ENCODE measurements at places on chromosomes 6 and 20.

GRCh38 chr20:516799-517198 lies 26.8 kb downstream of the CSNK2A1 start:
- DNase-seq = no peak

DNA sequence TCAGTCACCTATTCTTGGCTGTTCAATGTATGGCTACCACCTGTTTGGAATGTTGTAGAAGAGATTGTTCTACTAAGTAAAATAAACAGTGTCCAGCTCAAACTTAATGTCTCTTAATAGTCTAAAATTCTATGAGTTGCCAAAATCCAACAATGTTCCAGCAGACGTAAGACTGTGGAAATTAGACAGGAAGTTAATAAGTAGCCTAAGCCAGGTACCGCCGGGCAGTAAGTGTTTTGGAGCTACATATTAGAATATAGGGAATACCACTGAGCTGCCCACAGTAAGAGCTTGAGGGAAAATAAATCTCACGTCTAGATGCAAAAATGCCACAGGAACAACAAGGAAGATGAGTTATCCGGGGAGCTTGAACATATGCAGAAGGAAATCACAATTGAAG lies 7.8 kb upstream of the MANEA start:
- DNase-seq = no peak

DNA sequence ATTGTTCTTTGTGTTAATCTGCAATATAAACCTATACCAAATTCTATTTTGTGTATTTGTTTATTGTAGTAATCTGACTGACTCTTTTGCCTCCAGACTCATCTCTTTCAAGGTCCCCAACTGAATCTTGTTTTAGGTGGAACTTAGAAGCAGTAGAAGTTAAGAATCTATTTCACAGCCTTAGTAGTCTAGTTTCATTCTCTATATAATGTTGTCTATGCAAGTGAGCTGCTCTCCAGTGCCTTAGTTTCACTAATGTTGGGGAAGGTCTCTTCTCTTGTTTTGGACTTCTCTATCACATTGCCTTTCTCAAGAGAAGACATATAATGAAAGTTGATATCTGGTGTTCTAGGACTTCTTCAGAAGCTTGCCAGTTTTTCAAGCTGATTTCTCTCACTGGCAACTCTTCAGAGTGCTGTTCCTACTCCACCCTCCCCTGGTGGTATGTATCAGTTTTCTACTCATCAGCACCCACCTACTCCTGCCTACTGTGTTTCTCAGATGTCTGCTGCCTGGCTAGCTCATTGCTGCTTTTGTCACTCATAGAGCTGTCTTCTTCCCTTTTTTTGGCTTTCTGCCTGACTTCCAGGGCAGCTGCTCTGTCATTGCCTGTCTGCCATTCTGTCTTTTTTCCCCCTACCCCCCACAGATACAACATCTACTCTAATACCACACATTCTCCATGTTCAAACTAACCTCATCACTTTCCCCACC lies 82.1 kb downstream of the PTPRA start:
- DNase-seq = no peak

- DNase-seq = no peak
These were observed at the start of gene DAAM2 for GRCh38 chr6:39791850-39792539. Gene DAAM2, plus strand, starts transcription at chr6:39792376. Its CDS starts 63,927 bp downstream, at chr6:39856303.

GRCh38 chr20:13791540-13792459 lies 7.0 kb downstream of the NDUFAF5 start:
- no peak for DNase-seq

DNA sequence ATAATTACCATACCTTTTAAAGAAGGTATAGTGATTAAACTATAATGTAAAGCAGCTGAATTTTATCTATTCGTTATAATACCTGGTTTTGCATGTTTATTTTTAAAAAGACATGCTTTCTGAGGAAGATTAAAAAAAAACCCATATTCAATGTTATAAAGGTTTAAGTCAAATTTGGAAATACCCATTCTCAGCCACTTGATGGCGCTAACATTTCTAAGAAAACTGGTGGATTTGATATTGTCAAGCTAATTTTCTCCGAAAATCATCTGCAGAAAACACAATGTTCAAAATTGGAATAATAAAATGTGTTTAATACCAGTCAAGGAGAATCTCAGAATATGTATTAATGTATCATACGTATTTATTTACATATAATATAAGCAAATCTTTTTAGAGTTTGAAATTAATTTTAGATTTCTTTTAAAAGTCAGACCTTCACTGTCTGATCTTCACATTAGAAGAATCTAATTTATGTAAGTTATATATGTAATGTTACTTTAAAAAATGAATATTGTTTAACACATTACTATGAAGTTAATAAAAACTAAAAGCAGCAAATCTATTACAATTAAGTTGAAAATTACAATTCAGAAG lies 35.0 kb downstream of the SHPRH start:
- DNase-seq = no peak

GRCh38 chr6:80142586-80142985 lies 36.1 kb downstream of the BCKDHB start:
- no peak for DNase-seq

DNA sequence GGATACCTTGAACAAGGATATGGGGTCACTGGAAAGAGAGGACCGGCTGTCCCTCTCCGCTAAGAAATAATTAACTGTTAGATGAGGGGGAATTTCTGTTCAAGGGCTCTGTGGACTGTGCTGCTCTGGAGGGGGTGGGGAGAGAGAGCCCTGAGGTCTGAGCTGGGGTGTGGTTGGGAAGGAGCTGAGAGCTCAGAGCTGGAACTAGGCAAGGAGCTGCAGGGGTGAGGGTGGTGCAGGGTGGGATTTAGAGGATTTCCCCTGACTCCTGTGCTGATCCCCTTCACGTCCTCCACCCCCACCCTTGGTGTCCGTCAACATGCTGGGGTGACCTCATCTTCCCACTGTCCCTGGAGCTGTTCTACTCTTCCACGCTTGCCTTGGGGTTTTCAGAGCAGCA lies 52.5 kb downstream of the HLA-A start:
- no peak for DNase-seq

DNA sequence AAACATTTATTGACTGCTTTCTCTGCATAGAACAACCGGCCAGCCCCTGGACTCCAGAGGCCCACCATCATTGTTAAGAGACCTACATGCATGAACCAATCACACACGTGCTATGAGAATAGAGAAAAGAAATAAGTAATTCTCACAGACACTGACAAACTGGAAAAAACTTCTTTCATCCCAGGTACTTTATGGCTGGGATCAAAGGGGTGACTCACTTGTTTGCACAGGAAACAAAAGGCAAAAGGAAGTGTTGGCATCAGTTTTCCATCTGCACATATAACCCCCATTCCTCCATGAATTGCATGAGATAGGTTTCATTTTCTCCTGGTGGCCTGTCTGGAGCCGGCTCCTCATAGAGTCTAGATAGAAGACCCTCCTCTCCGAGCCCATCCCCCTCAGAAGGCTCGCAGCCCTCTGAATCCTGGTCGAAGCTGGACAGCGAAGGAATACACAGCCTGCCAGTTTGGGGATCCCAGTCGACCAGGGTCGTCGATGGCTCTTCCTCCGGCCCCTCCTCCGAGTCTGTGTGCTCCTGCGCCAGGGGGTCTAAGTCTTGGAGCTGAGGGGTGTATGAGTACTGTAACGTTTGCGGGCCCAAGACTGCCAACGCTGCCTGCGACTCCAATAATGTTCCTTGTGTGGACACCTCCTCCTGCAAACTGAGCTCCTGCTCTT lies 43.3 kb downstream of the IL20RA start:
- no peak for DNase-seq

GRCh38 chr6:15500078-15500740 lies 162.6 kb downstream of the DTNBP1 start:
- no peak for DNase-seq

GRCh38 chr6:160137989-160138835 lies 16.6 kb downstream of the SLC22A1 start:
- no peak for DNase-seq

DNA sequence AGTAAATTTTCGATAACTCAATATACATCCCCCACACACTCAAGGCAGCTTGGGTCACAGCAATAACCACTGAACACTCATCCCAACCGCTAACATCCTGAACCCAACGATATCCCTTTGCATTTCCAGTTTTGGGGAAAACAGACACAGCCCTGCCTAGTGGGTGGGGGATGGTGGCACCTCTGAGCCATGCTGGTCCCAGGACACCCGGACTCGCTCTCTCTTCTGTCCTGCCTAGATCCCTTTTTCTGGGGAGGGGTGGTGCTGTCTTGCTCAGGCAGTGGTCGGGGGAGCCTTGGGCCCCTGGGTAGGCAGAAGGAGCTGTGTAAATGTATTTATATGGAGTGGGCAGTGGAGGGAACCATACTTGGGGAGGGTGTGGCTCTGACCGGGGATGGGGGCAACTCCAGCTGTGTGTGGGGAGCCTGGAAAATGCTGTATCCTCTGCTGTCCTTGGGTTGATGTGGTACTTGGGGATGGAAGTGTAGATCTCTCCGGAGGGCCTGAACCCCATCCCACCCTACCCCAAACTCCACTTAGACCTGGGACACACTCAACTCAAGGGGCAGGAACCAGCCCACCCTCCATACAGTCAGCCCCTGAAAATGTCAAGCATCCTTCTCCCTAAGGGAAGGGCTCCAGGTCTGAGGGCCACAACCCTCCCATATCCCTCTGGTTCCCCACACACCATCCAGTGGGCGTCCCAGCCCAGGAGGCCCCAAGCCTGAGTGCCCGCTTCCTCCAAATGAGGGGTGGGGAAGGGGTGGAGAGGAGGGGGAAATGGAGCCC lies 23.7 kb upstream of the SLC22A7 start:
- no peak for DNase-seq

DNA sequence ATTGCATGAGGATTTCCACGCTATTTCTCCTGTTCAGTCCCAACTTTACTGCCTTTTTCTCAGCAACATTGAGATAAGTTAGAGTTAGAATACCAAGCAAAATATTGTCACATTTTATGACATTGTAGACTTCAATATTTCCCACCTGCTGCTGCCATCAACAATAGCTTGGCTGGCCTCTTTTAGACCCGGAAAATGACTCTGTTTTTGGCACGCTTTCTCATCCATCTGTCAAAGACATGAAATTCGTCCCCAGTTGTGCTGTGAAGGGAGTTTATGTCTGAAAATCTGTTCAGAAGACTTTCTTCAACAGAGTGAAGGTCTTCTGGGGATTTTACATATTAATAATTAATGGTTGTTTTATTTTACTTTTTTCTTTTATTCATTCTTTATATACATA lies 857.3 kb downstream of the FRK start:
- DNase-seq = no peak

DNA sequence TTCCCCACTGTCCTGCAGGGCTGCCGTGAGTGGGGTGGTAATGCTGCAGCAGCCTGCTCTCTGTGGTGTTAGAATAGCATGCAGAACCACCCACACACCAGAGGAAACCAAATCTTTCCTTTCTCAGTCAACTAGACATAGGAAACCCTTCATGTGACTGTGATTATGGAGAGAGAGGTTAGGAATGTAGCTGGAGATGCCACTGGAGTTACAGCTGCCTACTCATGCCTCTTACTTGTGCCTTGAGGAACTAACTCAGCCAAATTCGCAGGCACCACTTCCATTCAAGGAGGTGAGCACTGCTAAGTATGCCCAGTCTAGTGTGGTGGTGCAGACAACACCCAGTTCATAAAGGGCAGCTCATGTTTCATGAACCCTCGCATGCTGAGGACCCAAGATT lies 27.4 kb downstream of the MUC22 start:
- DNase-seq = no peak

GRCh38 chr20:48186447-48186846 lies 401.2 kb upstream of the SULF2 start:
- no peak for DNase-seq

DNA sequence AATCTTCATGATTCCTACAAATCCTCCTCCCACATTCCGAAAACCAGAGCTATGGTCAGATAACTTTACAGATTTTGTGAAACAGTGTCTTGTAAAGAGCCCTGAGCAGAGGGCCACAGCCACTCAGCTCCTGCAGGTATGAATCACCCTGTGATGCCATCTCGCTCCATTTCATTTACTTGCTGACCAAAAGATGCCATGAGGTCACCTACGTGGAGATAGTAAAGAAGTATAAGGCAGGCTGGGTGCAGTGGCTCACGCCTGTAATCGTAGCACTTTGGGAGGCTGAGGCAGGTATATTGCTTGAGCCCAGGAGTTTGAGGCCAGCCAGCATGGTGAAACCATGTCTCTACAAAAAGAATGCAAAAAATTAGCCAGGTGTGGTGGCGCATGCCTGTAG lies 30.9 kb downstream of the STK4 start:
- no peak for DNase-seq

DNA sequence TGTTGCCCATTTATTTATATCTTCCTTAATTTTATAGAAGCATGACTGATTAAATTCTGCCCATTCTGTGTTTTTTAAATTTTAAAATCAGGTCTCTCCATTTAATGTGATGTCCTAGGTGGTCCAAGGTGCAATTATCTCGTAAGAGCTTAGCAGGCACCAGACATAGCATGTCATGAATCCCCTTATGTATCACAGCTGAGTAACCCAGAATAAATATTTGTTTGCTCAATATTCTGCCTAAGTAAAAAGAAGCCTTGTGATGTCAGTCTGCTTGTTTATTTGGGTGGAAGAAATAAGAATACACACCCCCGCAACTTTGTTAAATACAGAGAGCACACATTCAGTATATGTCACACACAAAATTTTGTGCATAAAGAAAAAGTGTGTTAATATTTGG lies 211.3 kb downstream of the FARS2 start:
- DNase-seq = no peak

DNA sequence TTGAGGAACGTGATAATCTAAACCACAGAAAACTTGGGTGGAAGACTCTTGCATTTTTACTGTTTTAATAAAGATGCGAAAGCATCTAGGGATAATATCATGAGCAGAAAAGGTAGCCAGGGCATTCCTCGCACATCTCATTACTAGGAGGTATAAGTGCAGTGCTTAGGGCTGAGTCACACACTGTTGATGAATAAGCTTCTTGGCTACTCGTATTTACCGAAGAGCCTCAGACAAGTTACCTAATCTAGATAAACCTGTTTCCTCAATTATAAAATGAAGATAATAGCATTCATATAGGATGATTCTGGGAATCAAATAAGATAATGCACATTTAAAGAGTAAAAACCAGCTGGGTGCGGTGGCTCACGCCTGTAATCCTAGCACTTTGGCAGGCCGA lies 780 bp upstream of the KIAA0319 start:
- no peak for DNase-seq

GRCh38 chr20:62644044-62644795 lies 1.9 kb downstream of the SLCO4A1 start:
- DNase-seq = no peak

GRCh38 chr20:37526238-37526838 lies 1.3 kb downstream of the BLCAP start:
- DNase-seq = no peak

Data from esophagus squamous epithelium (tissue), 5 donors.